ENCODE measurements at places on chromosomes 6 and 20.
A peak's percentile ranks its signal among the peaks of the same experiment; 100 is the strongest.

GRCh38 chr20:16392346-16392745 is 180.9 kb downstream of the KIF16B start:
- no peak for DNase-seq

- no peak for DNase-seq
Observed at GRCh38 chr20:47815866-47816265, 30.6 kb upstream of the SULF2 start.

- no peak for DNase-seq
Observed at GRCh38 chr6:33081098-33081824, 5.5 kb downstream of the HLA-DPB1 start.

DNA sequence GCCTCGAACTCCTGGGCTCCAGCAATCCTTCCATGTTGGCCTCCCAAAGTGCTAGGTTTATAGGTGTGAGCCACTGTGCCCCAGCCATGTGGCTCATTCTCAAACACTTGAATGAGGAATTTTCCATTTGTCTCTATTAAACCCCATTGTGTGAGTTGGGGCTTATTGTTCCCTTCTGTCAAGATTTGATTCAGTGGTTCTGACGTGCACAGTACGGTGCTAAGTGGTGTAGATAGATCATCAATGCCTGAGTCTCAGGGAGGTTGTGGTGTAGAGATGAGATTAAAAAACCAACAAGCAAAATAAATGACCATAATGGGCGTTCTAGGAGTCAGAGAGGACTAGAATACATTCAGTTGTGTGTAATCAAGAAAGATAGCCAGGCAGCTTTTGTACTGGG is 335.6 kb downstream of the PRL start:
- no peak for DNase-seq

GRCh38 chr6:145372671-145373151 is 362.6 kb downstream of the EPM2A start:
- DNase-seq: peak; percentile 16

DNA sequence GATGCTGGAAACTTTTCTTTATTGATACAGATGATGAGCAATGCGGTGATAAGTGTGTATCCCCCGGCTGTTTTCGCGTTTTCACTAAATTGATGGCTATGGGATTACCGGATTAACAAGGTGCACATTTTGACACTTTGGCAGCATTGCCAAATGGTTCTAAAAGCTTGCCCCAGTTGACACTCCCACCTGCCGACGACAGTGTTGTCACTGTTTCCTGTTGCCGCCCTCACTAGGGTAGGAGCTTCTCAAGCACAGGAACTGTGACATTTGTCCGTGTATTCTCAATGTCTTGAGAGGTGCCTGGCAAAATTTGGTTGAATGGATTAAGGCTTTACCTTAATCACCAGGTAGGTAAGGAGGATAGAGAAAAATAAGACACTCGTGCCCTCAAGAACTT is 9.8 kb upstream of the MAPK13 start:
- no peak for DNase-seq

DNA sequence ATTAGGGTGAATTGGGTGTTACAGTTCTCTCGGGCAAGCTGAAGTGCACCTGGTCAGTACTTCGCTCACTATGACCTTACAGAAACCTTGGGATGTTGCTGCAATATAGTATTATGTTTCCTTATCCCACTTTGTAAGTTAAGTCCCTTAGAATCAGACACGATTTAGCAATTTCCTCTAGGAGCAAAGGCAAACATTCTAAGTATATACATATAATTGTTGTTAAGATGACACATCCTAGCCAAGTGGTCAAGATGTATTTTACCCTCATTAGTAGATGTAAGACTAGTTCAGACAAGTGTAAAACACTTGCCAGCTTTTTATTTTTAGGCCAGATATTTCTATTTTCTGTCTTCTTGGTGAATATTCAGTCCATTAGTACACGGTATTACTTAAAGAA is 31.1 kb upstream of the RGS17 start:
- no peak for DNase-seq

GRCh38 chr6:107628878-107629277 is 139.0 kb downstream of the SOBP start:
- DNase-seq: no peak

DNA sequence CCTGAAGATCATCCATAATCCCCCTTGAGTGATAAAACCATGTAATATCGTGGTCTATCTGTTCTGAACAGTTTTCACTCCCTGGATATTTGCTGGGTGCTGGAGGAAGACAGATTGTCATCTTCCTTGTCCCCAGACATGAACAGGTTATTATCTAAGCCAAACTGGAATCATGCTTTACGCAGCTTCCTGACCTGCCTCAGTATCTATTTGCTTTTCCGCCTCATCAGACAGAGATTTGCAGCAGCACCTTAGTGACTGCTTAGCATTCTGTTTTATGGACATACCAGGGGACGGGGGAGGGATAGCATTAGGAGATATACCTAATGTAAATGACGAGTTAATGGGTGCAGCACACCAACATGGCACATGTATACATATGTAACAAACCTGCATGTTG is 124.6 kb downstream of the SLC23A2 start:
- no peak for DNase-seq

- no peak for DNase-seq
Observed at GRCh38 chr6:136751522-136751956, 40.7 kb downstream of the MAP3K5 start.

GRCh38 chr6:52995913-52996645 is 995 bp upstream of the GSTA4 start:
- peak; percentile 18 for DNase-seq

DNA sequence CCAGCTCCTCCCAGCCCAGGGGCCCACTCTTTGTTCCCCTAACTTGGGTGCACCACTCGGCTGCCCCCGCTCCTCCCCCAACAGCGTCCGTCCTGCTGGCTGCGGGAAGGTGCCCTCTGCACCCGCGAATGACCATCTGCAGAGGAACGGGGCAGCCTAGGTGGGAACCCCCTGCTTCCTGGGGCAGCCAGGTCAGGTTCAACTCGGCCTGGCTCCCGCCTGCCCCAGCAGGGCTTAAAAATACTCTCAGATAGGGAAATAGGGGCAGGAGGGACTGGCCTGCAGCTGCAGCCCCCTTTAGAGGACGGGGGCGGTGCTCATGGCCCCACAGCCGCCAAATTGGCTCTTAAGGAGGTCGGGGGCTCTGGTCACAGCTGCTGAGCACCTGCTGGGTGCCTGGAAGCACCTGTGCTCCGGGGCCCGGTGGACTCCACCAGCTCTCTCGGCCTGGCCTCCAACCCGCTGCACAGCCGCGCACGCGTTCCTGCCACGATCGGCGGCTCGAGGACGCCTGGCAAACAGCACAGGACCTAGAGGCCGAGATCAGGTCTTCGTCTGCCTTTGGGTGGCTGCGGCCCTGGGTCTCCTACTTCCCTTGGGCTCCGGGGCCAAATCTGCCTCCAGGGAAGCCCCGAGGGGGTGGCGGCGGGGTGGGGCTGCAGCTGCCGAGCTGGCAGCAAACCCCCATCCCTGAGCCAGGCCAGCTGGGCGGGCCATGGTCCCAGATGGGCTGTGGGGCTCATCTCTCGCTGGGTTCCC is 700 bp upstream of the LAMA5 start:
- DNase-seq: no peak

- no peak for DNase-seq
Observed at GRCh38 chr6:18209539-18210197, 54.4 kb downstream of the KDM1B start.

DNA sequence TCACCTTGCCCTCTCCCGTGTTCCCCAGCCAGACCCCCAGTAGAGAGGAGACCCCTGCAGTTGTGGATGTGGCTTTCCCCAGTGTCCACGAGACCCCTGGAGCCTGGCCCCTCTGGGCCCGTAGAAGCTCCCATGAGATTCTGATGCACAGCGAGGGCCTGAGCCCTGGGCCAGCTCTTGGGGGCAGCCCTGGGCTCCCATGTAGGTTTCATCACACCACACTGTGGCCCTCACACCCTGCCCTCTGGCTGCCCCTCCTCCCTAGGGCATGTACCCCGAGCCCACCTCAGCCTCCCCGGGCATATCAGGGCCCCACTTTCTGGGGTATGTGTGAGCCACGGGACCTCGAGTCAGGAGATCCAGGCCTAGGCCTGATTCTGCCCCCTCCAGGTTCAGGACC is 7.0 kb upstream of the CHRNA4 start:
- DNase-seq: no peak

DNA sequence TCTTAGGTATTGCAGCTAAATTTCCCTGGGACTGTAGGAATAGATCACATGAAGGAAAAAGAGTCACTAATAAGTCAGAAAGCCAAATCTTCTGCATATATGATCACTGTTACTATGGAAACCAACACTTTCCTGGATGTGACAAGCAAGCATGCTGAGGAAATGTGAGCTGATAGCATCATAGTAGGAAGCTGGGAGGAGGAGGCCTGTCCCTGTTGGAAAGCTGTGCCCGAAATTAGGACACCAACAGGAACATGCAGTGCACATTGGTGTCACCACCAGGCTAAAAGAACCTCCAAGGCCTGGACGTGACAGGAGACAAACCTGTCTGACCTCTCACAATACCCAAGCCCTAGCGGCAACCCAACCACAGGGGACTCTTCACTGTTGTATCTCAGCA is 181.9 kb upstream of the PCSK2 start:
- no peak for DNase-seq

DNA sequence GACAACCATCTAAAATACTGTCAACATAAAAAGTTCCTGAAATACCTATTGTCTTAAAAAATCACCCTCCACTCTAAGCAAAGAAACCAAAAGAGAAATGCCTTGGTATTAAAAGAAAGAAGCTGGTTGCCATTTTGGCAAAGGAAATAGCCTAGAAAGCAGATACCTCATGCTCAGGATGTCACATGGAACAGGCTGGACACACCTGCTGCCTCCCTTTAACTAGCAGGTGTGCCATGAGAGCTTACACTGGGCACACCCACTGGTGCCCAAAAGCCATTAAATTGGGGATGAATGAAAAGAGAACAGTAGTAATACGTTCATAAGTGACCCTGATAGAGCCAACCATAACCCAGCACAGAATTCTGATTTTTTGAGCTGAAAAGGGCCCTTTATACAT is 1.5 kb downstream of the SLC23A2 start:
- DNase-seq: no peak

GRCh38 chr6:139525415-139525814 is 151.0 kb upstream of the CITED2 start:
- DNase-seq: no peak

DNA sequence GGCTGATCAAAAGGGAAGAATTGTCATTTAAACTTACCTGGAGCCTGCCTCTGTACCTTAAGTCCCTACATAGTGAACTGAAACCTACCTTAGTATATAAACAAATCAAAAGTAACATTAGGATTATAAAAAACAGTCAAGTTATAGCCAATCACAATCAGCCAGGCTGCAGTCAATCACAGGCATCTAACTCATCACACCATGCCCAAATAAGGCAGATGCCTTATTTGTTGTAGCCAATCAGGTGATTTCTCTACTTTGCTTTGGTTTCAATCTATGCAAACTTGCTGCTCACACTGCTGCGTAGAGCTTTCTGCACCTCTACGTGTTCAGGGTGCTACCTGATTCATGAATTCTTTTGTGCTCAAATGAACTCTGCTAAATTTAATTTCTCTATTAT is 18.3 kb upstream of the DEFB113 start:
- no peak for DNase-seq

- DNase-seq: no peak
Observed at GRCh38 chr6:119887666-119888065, 538.1 kb upstream of the MAN1A1 start.

- DNase-seq: peak; percentile 29
Observed at GRCh38 chr6:128062882-128063603, 162.2 kb upstream of the THEMIS start.

- peak; percentile 60 for DNase-seq
Observed at GRCh38 chr6:21026576-21027273, 492.5 kb downstream of the CDKAL1 start.

DNA sequence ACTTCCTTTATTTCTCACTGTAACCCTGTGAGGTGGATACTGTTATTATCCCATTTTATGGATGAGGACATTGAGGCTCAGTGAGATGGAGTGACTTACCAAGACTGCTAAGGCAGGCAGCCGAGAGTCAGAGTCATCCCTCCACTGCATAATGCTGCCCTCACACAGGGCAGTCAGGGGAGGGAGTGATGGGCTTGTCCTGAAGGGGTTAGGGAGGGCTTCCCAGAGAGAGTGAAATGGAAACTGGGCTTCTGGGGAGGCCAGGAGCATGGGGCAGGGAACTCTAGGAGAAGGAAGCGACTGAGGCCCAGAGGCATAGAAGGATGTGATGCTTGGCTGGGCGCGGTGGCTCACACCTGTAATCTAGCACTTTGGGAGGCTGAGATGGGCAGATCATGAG is 31.1 kb downstream of the TM9SF4 start:
- no peak for DNase-seq

GRCh38 chr6:7108196-7108963 is 619 bp downstream of the RREB1 start:
- peak; percentile 34 for DNase-seq

DNA sequence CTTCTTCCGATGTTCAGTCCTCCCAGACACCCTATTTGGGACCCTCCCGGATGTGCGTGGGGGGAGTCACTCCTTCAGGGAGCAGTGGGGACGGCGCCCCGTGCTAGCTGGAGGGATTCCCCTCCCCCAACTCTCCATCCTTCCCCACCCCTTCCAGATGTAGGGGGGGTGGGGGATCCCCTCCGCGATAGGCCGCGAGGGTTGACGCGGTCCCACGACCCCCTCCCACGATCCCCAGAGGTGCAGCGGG is 548 bp downstream of the GNL1 start:
- no peak for DNase-seq

DNA sequence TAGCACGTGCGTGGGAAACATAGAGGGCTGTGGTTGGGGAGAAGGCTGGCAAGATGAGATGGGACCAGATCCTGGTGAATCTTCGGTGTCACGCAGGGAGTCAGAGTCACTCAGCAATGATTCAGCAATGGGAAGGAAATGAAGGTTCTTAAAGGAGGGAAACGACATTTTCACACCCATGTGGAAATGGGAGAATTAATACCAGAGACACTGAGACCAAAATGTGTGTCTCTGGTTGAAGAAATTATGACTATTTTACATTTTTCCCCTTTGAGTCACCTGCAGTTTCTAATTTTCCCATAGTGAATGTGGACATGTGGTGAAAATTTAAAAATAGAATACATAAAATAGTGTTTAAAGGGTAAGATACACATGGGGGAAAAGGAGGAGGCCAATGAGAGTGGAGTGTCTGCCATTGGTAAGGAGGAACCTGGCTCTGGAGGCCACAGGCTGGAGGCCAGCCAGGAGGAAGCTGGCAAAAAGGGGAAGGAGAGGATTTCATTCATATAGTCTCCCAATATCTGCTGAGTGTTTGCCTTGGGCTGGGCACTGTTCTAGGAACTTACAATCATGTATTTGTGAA is 17.5 kb downstream of the NRN1 start:
- DNase-seq: no peak

DNA sequence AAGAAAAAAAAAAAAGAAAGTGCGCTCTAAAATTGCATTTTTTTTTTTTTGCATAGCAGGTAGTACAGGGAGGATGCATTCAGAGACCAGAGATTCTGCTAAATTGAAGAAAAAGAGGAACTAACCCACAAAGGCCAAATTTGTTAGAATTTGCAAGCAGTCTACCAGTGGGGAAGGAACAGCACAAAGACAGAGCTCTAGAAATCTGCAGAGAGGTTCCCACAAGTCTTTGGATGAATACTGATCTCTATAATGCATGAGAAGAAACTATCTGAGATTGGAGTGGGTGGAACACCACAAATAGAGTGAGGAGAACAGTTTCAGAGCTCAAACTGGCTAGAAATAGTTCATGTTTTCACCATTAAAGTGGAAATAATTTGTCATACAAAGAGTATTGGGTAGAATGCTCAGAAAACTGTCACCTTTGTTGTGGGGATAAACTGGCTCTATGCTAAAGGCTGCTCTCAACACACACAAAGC is 79.6 kb upstream of the AHI1 start:
- DNase-seq: no peak
